ENCODE measurements at places on chromosomes 2 and 18. TPM values are rescaled to one million over a fixed set of nuclear protein-coding genes. Genes with fewer than 3 reads are reported as not detected.

- peak; percentile 81 for DNase-seq
Measured at GRCh38 chr2:135797497-135798274, 39.3 kb downstream of the LCT start.

DNA sequence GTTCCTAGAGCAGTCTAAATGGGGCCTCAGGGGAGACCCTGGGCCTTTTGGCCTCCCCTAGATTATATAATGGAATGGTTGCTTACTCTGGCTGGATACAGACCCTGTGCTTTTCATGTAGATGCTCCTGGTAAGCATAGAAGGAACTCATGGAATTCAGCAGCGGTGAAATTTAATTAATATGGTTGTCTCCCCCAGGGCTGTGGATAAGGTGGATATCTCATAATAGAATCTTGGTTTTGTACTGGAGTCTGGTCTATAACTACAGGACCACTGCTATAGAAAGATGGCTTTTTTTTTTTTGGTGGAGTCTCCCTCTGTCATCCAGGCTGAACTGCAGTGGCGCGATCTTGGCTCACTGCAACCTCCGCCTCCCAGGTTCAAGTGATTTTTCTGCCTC lies 84.5 kb downstream of the HRH4 start:
- no peak for DNase-seq

DNA sequence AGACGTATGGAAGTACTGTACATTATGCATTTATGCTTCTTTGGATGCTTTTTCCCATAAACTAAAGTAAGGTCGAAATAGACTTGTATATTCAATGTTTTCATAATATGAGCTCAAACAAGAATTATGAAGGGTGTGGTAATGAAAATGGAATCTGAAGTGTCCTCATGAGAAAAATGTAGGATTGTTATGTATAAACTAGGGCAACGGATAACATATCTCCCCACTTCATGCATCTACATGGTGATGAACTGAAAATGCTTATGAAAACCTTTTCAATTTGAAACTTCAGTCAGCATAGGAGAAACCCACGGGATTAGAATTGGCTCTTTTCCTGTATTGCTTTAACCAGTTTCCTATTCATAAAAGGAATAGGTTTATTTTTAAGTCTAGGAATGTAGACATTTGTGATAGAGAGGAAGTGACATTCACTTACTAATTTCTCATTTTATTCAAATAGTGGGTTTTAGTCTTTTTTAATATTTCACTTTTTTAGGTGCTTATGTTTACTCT lies 608.2 kb upstream of the GCFC2 start:
- no peak for DNase-seq

DNA sequence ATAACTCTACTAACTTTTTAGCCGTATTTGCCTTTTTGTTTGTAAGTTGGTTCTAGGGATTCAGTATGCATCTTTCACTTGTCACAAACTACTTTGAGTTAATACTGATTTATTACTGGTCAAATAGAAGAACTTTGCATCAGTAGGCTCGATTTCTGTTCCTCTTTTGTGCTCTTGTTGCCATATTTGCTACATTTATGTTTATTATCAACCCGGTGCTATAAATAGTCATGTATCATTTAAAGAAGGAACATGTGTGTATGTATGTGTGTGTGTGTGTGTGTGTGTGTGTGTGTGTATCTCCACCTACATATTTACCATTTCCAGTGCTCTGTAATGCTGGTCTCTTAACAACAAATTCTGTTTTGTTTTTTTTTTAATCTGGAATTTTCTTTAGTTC lies 79.6 kb upstream of the B3GNT7 start:
- DNase-seq = no peak

Gene PDE11A
- 0.42 TPM for total RNA-seq

Gene ATP6V1B1
- total RNA-seq = not detected

DNA sequence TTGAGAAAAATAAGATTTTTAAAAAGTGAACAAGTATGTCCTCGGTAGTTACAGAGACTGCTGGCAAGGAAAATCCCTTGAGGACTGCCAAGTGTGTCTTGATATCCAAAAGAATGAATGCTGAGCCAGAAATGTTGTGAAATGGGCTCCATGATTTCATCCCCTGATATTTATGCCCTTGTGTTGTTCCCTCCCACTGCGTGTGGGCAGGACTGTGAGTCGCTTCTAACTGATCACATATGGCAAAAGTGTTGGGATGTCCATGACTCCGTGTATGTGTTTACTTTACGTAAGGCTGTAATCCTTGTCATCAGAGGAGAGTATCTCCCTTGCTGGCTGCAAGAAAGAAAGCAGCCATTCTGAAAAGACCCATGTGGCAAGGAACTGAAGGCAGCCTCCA lies 285.1 kb downstream of the SS18 start:
- DNase-seq = peak; percentile 22

DNA sequence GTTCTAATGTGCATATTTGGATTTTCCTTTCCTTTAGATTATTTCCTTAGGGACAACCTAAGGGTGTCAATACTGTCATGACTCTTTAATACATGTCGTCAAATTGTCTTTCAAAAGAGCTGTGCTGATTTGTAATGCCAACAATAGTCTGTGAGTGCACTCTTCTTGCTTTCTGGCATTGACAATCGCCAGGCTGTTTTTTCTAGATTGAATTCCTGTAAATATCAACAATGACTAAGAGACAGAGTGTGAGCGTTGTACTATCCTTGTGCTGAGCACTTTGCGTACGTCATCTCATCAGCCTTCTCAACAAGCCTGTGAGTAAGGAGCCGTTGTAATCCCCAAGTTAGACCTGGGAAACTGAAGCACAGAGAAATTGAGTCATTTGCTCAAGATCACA lies 96.0 kb downstream of the ACOXL start:
- DNase-seq = no peak

DNA sequence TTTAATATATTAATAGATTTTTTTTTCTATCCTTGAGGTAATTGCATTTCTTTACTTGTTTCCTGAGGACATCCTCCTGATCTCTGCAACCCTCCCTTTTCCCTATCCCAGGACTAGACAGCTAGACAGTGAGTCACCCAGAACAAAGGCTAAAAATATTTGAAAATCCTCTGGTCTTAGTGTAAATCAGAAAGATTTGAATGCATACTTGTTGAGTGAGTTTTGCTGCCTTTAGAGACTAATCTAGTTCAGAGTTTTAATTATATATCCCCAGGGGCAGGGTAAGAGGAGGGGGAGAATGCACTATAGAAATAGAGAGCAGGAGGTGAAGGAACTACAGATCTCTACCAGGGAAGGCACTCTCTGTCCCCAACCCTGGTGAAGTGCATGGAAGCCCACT lies 202.3 kb upstream of the TCF4 start:
- peak; percentile 89 for DNase-seq

Gene MBOAT2
- 26.4 TPM for total RNA-seq

Gene ANKRD62
- total RNA-seq = 0.10 TPM

Gene RPRM
- not detected for total RNA-seq

GRCh38 chr2:122203523-122203922 lies 448.1 kb downstream of the TSN start:
- peak; percentile 95 for DNase-seq

GRCh38 chr18:59029663-59030429 lies 109.8 kb upstream of the SEC11C start:
- no peak for DNase-seq

Gene UPP2
- not detected for total RNA-seq

Gene L3MBTL4
- total RNA-seq = 0.43 TPM

DNA sequence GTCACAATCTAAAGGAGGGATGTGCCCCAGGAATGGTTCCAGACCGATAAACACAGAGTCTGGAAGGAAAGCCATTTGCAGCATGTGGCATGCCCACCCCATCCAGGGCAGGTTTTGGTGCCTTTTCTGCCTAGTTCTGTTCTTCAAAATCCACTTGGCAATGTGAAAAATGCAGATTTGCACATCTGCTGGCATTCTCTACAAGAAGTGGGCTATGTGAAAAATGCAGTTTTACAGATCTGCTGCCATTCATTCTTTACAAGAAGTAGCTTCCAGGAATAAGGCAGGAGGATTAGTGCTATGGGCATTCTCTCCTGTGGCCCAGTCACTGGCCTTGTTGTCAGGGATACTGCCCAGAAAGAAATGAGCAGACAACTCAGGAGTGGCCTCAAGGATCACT lies 68.1 kb downstream of the C1D start:
- DNase-seq = no peak

DNA sequence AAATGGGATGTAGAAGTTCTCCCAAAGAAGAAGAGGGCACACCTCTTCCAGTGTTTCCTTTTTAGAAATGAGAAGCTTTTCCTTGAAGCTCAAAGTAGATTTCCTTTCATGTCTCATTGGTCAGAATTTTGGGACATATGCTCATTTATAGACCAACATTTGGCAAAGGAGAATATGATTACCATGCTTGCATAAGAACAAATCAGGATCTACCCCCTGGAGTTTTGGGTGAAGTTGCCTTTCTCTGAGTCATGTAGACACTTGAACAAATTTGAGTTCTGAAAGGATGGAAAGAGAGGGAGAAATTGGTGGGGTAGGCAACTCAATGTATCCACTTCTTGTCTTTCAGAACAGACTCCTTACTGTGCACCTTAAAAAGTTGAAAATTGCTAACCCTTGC lies 409.0 kb downstream of the SLC4A3 start:
- no peak for DNase-seq

Gene TLX2
- not detected for total RNA-seq

GRCh38 chr2:239204136-239204875 lies 196.5 kb downstream of the HDAC4 start:
- no peak for DNase-seq

- DNase-seq = no peak
Measured at GRCh38 chr2:129661935-129662334, 317.5 kb upstream of the RAB6C start.

- DNase-seq = peak; percentile 94
Measured at GRCh38 chr2:44918095-44918775, 23.3 kb upstream of the SIX3 start.

Gene EFR3B
- 5.6 TPM for total RNA-seq

- DNase-seq = no peak
Measured at GRCh38 chr2:241180495-241180894, 8.0 kb upstream of the ANO7 start.

Gene BCL2
- 6.3 TPM for total RNA-seq

Gene PIEZO2
- 0.10 TPM for total RNA-seq

Gene FSHR
- total RNA-seq = not detected

- DNase-seq = no peak
Measured at GRCh38 chr18:25234740-25235345, 117.1 kb downstream of the ZNF521 start.

Gene SERPINB10
- not detected for total RNA-seq

GRCh38 chr2:108538000-108538625 lies 3.8 kb downstream of the LIMS1 start:
- no peak for DNase-seq

Gene ZNF519
- 2.9 TPM for total RNA-seq

DNA sequence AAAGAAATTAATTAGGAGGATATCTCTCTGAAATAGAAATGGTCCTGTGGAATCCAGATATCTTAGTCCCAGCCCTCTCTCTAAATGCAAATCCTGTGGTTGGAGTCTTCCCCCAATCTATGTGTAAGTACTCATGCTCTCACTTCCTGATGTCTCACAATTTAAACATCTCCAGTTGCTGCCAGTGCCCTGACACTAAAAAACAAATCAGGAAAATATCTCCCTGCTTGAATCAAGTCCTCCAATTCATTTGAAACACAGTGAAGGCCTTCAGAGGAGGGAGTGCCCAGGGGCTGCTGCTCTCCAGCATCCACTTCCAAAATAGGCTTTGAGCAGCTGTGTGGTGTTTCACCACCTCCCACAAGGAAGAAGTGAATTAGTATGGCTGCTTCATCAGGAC lies 413.8 kb downstream of the RAD51AP2 start:
- peak; percentile 85 for DNase-seq

DNA sequence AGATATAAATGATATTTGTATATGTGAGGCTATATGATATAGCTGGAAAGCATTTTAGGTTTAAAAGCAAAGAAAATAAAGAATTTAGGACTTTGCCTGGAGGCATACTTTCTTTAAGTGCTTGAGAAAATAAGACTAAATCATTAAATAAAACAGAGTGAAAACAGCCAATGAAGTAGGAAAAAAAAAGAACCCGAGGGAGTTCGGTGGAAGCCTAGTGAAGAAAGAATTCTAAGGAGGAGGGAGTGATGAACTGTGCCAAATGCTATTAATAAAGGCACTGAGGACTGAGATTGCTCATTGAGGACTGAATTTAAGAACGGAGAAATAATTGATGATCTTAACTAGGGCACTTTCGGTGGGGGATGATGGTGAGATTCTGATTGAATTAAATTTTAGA lies 573.5 kb downstream of the DSC3 start:
- DNase-seq = no peak

GRCh38 chr2:120719491-120719890 lies 16.2 kb upstream of the GLI2 start:
- DNase-seq = no peak

DNA sequence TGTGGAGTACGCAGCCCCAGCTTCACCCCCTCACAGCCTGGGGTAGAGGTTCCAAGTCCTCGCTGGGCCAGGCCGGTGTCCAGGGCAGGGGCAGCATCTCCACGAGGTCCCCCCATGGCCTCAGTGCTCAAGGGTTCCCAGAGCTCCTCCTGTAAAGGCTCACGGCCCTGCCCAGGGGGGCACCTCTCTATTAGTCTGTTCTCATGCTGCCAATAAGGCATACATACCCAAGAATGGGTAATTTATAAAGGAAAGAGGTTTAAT lies 38.8 kb downstream of the TDRD15 start:
- no peak for DNase-seq

- no peak for DNase-seq
Measured at GRCh38 chr18:48428475-48429177, 19.4 kb upstream of the ZBTB7C start.

DNA sequence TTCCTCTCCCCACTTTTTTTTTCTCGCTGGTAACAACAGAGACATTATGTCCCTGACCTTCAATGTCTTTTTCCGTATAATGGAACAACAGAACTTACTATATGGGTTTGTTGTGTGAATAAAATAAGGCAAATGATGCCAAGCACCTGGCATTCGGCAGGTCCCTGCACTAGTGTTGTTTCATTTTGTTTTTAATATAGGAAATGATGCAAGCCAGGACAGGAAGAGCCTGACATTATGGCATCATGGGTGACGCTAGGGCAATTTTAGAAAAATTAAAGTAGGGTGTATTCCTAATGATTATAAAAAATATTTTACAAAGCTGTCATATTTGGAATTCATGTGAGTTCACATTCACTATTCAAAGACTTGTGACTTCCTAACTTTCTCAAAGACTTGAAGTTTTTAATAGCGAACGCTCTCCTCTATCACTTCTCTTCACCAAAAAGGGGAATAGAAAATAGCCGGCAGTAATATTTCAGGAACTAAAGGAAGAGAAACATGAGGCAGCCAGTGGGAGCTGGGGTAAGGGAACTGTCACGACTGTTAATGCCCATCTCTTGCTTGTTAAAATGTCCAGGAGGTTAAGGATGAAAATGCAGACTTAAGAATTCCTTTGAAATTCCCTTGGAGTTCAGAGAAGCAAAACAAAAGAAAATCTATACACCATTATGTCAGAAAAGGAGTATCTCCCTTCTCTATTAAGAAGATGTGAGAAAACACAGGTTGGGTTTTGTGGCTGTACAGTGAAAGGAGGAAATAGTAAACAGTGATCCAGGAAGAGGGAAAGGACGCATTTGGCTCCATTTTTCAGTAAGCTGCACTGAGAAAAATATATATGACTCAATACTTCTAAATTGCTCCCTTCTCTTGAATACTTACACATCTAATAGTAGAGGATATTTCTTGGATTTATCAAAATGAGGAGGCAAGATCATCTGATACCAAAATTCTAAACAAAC lies 60.2 kb downstream of the DPP4 start:
- DNase-seq = no peak

- DNase-seq = no peak
Measured at GRCh38 chr2:64899081-64899865, 89.9 kb upstream of the SLC1A4 start.

All from HT1080 (cell line).